ENCODE measurements at places on chromosomes 13 and 19. TPM values are rescaled to one million over a fixed set of nuclear protein-coding genes. Genes with fewer than 3 reads are reported as not detected.

The SIGLEC8 gene
- 0.28 TPM for total RNA-seq

The LMTK3 gene
- 4.5 TPM for total RNA-seq

- no peak for DNase-seq
Observed at GRCh38 chr19:40278361-40279035, 6.6 kb downstream of the AKT2 start.

DNA sequence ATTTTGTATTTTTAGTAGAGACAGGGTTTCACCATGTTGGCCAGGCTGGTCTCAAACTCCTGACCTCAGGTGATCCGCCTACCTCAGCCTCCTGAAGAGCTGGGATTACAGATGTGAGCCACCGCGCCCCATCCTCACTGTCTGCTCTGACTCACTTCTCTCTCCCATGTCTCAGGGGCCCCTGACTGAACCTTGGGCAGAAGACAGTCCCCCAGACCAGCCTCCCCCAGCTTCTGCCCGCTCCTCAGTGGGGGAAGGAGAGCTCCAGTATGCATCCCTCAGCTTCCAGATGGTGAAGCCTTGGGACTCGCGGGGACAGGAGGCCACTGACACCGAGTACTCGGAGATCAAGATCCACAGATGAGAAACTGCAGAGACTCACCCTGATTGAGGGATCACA, 5.0 kb downstream of the SIGLEC9 start:
- no peak for DNase-seq

- DNase-seq, result no peak
Observed at GRCh38 chr13:103006641-103007426, 59.4 kb downstream of the SLC10A2 start.

- DNase-seq, result no peak
Observed at GRCh38 chr19:10776900-10777650, 58.9 kb downstream of the TMED1 start.

- no peak for DNase-seq
Observed at GRCh38 chr19:18775586-18776287, 15.4 kb downstream of the COMP start.

- DNase-seq, result no peak
Observed at GRCh38 chr19:39166571-39167391, 30.0 kb upstream of the NCCRP1 start.

GRCh38 chr19:7554990-7555864, 19.7 kb downstream of the PNPLA6 start:
- DNase-seq, result no peak

Data from thoracic aorta (tissue), 2 donors.